Kasumi-1 (cell line): ENCODE measurements at places on chromosomes 7 and 10.
A peak's percentile ranks its signal among the peaks of the same experiment; 100 is the strongest.

- no peak for DNase-seq
These were observed 185.2 kb upstream of the ITGB1 start for GRCh38 chr10:33143160-33143728.

GRCh38 chr7:29502133-29502532 is 61.5 kb upstream of the PRR15 start:
- DNase-seq, result no peak

DNA sequence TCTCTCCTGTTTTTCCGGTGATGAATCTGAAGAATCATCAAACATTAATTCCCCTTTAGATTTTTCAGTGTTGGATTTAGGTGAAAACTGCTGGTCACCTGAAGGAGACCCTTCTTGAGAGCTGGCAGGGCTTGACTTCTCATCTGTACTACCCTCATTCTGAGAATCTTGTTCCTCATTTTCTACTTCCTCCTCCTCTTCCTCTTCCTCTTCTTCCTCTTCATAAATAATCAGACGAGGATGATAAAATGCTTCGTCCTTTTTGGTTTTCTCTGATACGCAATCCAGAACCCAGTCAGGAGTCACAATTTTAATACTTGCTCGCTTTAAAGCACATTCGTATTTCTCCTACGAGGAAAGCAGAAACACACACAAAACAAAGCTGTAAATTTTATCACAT is 26.9 kb downstream of the PAXIP1 start:
- DNase-seq, result peak; percentile 31

DNA sequence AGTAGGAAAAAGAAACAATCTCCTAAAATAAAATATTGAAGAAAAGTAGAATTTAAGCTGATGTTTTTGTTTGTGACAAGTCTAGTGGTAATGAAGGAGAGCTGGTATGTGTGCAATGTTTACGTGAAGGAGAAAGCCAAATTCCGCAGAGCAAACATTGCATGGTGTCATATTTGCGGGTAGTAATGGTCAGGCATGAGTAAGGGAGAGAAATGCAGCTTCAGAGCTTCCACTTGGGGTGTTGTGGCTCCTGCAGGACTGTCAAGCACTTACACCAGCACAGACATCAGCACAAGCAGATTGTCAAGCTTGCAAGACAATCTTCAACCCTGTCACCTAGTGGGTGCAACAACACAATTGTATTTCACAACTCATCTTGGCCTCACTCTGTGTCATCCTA is 136.5 kb upstream of the ETV1 start:
- no peak for DNase-seq

DNA sequence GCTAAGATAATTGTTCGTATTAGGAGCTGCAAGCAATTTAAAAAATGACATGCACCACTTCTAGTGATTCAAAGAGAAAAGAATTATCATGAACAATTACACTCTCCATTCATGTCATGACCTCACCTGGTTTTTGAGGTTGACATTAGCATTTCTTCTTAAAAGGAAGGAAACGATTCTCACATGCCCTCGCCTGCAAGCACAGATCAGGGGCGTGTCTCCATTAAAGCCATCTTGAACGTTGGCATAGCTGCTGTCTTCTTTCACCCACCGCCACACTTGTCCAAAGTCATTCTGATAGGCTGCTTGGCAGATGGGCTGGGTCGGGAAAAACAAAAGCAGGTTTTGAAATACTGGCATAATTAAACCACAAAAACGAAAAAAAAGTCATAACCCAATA is 19.9 kb downstream of the ANKRD22 start:
- no peak for DNase-seq

DNA sequence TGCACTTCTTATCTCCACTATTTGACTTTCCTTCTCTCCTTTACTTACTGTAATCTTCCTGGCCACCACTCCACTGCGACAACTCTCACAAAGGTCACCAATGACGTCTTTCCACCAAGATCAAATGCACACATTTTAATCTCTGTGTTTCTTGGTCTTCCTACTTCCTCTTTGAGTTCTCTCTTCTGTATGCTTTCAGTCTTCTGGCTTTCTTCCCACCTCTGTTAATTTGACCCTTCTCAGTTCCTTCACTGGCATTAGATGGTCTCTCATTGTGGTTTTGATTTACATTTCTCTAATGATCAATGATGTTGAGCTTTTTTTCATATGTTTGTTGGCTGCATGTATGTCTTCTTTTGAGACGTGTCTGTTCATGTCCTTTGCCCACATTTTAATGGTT is 31.9 kb downstream of the FAM107B start:
- DNase-seq, result peak; percentile 75

- DNase-seq, result no peak
These were observed 7.6 kb downstream of the CYP26A1 start for GRCh38 chr10:93081318-93081717.

DNA sequence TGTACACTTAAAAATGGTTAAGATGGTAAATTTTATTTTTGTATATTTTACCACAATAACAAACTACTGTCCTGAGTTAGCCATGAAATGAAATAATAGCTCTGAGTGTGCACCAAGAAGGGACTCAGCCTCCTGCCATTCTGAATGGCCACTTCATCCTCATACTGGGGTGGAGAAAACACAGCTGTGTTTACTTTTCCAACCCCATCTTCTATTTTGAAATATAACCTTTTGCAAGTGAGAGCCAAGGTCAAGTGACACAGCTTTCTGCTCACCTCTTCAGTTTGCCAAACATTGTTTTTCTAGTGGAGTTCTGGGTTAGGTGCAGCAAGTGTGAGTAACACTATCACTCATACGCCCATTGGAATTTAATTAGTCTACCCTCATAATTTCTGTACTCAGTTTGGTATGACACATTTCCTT is 107.4 kb upstream of the GLCCI1 start:
- DNase-seq, result no peak

DNA sequence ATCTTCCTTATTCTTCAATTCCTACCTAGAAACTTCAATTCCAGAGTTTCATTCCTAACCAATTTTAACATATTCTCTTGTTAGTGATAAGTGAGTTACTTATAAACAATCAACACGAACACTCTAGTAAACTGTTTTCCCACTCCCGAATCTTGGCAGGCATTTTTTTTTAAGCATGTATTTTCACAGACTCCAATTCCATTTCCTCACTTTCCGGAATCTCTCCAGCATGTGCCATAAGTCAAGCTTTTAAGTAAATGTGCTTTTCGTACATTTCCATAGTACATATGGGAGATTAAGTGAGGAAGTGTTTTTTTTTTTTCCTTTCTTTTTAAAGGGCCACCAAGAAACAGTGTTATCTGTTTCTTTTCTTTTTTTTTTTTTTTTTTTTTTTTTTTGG is 89.1 kb downstream of the FGFR2 start:
- DNase-seq, result no peak

DNA sequence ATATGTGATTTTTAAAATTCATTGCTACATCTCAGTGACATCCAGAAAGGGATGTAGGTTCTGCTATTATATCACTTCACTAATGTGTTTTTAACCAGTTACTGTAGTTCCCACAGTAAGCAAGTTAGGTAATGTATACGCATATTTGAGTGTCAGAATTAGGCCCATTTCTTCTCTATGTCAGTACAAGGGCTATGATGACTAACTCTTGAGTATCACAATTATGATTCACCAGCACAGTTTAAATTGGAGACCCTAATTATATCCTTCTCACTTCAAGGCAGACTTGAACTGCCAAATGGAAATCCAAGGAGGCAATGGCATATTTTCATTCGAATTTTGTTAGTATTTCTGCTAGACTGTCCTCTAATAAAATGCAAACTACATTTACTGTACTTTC is 23.6 kb downstream of the BZW2 start:
- DNase-seq, result no peak

DNA sequence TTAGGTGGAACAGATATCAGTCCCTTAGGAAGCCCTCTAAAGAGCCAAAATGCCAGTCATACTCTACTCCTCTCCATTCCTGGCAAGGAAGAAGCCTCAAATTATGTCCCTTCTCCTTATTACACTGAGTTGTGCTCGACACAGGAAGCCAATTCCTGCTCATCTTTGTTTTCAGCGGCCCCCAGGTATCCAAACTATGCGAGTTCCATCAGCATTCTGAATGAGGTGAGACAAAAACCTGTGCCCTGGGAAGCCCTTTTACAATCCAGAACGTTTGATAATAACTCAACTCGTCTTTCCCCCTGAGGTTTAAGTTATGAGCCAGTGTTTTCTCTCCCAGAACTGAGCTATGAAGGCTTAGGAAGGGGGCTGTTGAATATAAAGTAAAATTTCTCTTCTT is 580.5 kb downstream of the NXPH1 start:
- no peak for DNase-seq

GRCh38 chr7:36985316-36985715 is 261.0 kb upstream of the AOAH start:
- DNase-seq, result no peak

GRCh38 chr7:143947111-143947510 is 7.5 kb upstream of the OR2F1 start:
- no peak for DNase-seq

GRCh38 chr7:83861-84632 is 108.3 kb upstream of the FAM20C start:
- no peak for DNase-seq

GRCh38 chr10:101094121-101094879 is 32.5 kb downstream of the KAZALD1 start:
- no peak for DNase-seq

DNA sequence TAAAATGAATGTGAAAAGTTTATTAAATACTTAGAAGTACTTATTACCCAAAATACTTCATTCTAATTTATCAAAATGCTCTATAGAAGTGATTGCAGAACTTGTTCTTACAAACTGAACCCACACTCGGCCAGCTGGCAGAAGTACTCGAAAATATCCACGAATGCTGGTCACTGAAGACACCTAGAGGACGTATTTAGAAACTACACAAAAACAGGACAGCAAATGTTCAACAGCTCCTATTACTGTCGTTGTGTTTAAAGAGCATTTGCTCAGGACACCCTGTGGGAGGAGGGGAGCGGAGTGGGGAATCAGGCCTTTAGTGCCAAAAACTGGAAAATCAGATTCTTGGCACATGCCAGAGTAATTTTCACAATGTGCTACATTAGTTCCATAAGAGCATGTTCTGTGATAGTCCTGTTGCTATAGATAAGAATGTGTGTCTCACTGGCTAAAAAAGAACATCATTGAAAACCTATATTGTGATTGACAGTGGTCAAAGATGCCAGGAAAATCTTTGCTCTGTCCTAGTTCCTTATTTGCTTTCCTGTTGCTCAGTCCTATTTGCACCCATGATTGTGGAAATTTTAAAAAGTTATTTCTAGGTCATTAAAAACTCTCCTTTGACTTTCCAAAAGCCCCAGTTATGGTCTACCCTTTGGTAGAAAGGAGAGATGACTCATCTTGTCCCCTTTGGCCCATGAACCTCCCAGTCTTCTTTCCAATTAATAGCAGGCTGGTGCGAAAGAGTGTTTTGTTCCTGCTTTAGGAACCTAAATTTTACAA is 49.0 kb upstream of the NRBF2 start:
- DNase-seq, result peak; percentile 96

DNA sequence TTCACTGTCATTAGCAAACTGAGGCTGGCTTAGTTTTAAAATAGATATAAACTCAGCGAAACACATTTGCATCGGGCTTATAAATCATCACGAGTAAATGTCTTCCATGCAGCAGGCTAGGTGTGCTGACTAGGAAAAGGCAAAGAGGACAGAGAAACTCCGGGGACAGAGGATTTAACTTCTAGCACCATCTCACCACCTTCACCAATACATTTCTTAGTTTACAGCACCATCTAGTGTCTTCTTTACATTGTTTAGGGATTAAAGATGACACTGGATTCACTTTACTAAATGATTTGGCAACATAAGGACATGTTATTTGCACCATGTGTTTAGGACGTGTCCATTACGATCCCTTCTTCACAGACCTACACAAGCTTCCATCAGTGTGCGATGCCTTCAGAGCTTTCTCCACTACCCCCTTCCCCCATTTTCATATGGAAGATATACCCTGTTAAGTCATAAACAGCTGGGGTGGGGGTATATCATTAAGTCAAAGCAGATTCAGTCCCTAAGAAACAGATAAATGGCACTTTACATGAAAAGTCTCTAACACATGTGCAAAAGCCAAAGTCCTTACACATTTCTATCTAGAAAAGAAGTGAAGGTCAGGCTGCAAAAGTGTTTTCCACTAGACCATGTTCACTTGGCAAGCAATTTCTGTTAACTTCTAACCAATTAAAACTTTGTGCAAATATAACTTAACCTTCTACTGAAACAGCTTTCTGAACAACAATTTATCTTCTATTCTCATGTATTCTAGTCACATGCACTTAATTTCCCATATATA is 103.3 kb downstream of the GRB10 start:
- DNase-seq, result peak; percentile 80

DNA sequence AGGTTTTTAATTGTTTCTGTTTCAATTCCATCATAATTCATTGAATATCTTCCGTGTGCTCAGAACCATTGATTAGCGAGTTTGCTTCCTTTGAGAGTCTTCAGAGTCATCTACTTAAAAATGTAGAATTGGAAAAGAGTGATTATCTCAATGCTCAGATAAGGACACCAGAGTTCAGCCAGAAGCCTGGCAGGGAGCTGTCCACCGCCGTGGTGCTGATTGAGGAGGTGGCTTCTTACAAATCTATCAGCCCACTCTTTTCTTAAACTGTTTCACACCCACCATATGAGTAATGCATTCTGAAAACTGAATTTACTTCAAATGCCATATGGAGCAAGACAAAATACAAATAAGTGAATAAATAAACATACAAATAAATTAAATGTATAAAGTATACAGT is 79.3 kb downstream of the INSYN2A start:
- DNase-seq, result peak; percentile 40

DNA sequence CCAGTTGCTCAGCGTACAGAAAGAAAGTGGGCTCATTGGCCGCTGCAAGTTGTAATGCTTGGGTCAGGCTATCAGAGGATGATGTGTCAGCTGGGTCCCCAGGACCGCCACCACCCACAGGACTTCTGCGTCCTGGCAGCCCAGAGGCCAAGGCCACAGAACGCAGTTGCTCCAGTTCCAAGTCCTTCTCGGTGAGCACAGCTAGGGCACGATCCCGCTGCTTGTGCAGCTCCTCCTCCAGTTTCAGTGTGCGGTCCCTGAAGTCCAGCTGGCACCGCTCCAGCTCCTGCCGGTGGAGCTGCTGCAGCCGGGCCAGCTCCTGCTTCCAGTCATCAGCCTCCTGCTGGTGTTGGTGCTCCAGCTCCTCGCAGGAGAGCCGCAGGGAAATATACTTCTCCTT is 3.0 kb downstream of the GCC1 start:
- no peak for DNase-seq

- DNase-seq, result no peak
These were observed 96.4 kb downstream of the ARHGAP12 start for GRCh38 chr10:31832261-31832660.

- no peak for DNase-seq
These were observed 575.2 kb downstream of the KCNMA1 start for GRCh38 chr10:77062381-77062780.

DNA sequence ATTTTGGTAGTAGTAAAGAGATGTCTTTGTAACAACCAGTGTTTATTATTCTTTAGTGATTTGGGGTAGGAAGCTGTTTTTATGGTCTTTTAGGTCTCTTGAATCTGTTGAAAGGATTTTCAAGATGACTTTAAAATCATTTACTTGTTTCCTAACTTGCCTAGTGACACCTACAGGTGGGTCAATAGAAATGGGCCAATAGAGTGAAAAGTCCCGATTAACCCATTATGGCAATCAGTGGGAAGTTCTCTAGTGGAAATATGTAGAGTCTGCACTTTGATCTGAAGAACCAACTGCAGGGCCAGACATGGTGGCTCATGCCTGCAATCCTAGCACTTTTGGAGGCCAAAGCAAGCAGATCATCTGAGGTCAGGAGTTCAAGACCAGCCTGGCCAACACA is 374.7 kb upstream of the BMPER start:
- DNase-seq, result no peak

GRCh38 chr7:10940704-10941355 is 32.8 kb upstream of the PHF14 start:
- DNase-seq, result peak; percentile 6
